ENCODE measurements at places on chromosomes 13 and 19. TPM values are rescaled to one million over a fixed set of nuclear protein-coding genes. Genes with fewer than 3 reads are reported as not detected.

The GSX1 gene
- total RNA-seq: not detected

The KLK11 gene
- total RNA-seq: not detected

The CNFN gene
- total RNA-seq: 0.53 TPM

The ZNF723 gene
- total RNA-seq: not detected

The ISOC2 gene
- total RNA-seq: 34.8 TPM

The DACH1 gene
- not detected for total RNA-seq

The ATP12A gene
- 1.1 TPM for total RNA-seq

The TSSK6 gene
- total RNA-seq: 2.6 TPM

- H3K36me3 ChIP-seq: no peaks in the 10 kb centered on the region
- H3K4me1 ChIP-seq: no peaks in the 10 kb centered on the region
- no peak overlapping the region for H3K4me3 ChIP-seq
- H3K27me3 ChIP-seq: no peaks in the 10 kb centered on the region
- no peak for DNase-seq
Measured at GRCh38 chr13:38998739-38999138, 8.1 kb upstream of the STOML3 start.

DNA sequence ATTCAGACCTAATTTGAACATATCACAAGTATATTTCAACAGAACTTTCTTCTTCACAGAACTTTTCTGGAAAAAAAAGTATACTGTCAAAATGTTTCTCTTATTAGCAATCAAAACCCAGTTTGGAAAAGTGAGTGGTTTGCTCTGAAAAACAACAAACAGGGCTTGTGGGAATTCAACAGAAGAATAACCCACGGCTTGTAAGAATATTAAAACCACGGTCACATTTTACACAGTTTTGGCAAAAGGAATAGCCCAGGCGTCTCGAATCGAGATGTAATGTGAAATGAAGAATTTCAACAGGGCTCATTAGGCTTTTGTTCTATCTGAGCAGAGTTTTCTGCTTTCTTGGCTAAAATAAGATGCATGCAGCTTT lies 70.7 kb downstream of the COL4A2 start:
- H3K27ac ChIP-seq: no peak overlapping the region
- no peak overlapping the region for H3K4me3 ChIP-seq
- H3K4me1 ChIP-seq: peaks cover 6% of the 10 kb centered on the region
- peaks cover 16% of the 10 kb centered on the region for H3K27me3 ChIP-seq

DNA sequence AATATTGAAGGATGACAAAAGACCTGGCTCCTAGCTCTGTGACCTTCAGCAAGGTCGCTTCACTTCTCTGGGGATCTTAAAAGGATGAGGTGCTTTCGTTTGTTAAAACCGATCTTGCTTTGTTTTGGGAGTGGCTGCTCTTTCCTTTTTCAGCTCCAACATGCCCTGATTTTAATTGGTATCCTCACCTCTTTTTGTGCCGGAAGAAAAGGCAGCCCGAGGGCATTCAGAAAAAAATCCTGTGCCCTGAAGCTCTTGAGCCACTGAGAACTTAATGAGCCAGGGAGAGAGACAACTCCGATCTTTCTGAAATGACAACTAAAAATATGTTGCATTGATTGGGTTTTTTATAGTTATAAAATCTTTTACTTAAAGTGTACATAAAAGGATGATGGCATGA lies 19.4 kb downstream of the CLDN10 start:
- no peak for DNase-seq
- H3K27me3 ChIP-seq: no peaks in the 10 kb centered on the region
- H3K4me1 ChIP-seq: no peaks in the 10 kb centered on the region
- H3K27ac ChIP-seq: no peak overlapping the region

GRCh38 chr13:93689333-93689732 lies 462.7 kb downstream of the GPC6 start:
- no peak for DNase-seq
- no peaks in the 10 kb centered on the region for H3K4me1 ChIP-seq
- no peaks in the 10 kb centered on the region for H3K27me3 ChIP-seq
- H3K36me3 ChIP-seq: no peaks in the 10 kb centered on the region

DNA sequence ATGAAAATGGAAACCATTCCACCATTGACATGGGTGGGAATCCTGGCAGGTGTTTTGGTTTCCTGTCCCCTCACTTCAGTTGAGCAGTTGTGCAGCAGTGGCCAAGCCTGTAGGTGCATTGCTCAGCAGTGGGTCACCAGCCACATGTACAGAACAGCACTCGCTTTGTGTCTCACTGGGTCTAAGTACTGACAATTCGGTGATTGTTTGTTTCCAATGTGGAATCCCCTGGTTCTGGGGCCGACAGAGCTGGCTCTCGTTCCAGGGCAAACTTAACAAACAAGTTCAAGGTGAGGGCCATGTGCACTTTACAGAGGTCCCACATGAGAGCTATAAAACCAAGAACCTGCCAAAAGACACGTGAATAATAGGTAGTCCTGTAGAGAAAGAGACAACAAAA lies 54.1 kb upstream of the SPATA13 start:
- H3K4me3 ChIP-seq: no peak overlapping the region
- H3K27me3 ChIP-seq: peaks cover 40% of the 10 kb centered on the region
- DNase-seq: no peak
- H3K36me3 ChIP-seq: no peaks in the 10 kb centered on the region
- no peak overlapping the region for H3K27ac ChIP-seq

DNA sequence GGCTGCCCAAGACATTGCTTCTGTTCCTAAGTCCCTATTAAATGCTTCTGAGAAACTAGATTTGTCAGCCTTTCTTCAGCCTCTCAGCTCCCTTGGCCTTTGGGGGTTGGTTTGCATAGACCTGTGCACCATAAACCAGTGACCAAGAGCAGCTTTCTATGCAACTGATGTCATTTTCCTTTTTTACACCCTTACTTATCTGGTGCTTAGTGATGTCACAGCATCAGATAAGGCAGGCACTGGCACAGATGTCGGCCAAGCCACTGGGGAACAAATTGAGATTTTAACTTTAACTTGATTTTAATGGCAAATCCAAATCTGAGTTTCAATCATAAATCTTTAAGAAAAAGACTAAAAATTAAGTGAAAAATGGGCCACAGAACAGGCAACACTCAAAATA lies 59.8 kb downstream of the RUBCNL start:
- no peaks in the 10 kb centered on the region for H3K36me3 ChIP-seq
- H3K4me3 ChIP-seq: no peak overlapping the region
- H3K4me1 ChIP-seq: peaks cover 41% of the 10 kb centered on the region
- H3K27ac ChIP-seq: no peak overlapping the region
- peaks cover 4% of the 10 kb centered on the region for H3K27me3 ChIP-seq

DNA sequence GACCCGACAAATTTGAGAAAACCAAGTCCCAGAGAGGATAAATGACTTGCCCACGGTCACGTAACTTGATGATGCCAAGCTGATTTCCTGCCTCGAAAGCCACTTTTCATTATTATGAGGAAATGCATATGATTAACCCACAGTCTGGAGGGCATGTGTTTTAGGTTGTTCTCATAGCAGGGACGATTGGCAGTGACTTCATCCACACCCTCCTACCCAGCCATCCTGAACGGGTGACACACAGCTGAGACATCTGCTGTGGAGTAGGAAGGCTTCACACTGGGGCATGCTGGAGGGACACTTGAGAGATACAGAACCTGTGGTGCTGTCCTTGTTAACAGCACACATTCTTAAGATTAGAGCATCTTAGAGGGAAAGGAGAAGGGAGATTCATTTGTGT lies 65.4 kb upstream of the WDFY2 start:
- H3K4me3 ChIP-seq: no peak overlapping the region
- DNase-seq: no peak
- H3K4me1 ChIP-seq: peaks cover 27% of the 10 kb centered on the region
- no peaks in the 10 kb centered on the region for H3K27me3 ChIP-seq
- H3K27ac ChIP-seq: no peak overlapping the region

DNA sequence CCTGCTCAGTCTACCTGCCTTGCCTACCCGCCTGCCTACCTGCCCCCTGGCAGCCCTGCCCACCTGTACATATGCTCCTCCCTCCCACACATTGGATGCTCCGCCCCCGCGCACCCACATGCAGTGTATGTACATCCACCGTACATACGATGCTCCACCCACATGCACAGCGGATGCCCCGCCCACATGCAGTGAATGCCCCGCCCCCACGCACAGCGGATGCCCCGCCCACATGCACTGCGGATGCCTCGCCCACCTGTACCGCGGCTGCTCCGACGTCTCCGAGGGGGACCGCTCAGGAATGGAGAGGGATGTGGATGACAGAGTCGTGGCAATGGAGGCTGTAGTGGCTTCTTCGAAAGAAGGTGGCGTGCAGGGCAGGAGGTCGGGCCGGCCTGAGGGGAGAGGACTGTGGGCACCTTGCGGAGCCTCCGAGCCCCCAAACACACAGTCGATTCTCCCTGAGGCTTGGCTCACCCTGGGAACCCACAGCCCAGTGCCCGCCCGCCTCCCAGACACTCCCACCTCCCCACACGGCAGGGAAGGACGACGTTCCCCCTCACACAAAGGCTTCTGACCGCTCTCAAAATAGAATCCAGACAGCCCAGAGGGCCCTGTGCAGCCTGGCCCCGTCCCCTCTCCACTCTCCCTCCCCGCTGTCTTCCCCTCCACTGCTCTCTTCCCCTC lies 16.5 kb upstream of the CACTIN start:
- no peak overlapping the region for H3K27ac ChIP-seq
- DNase-seq: no peak
- H3K4me1 ChIP-seq: no peaks in the 10 kb centered on the region
- H3K27me3 ChIP-seq: no peaks in the 10 kb centered on the region
- H3K36me3 ChIP-seq: no peaks in the 10 kb centered on the region
- no peak overlapping the region for H3K4me3 ChIP-seq

- no peak overlapping the region for H3K27ac ChIP-seq
- peaks cover 5% of the 10 kb centered on the region for H3K27me3 ChIP-seq
- no peaks in the 10 kb centered on the region for H3K36me3 ChIP-seq
- H3K4me3 ChIP-seq: no peak overlapping the region
- H3K4me1 ChIP-seq: no peaks in the 10 kb centered on the region
Measured at GRCh38 chr13:27381601-27382000, 42.8 kb upstream of the GTF3A start.

GRCh38 chr19:6849876-6850275 lies 37.5 kb upstream of the ADGRE1 start:
- H3K27ac ChIP-seq: no peak overlapping the region
- H3K27me3 ChIP-seq: no peaks in the 10 kb centered on the region
- no peaks in the 10 kb centered on the region for H3K4me1 ChIP-seq
- DNase-seq: no peak
- H3K36me3 ChIP-seq: peaks cover 39% of the 10 kb centered on the region
- no peak overlapping the region for H3K4me3 ChIP-seq

- no peak overlapping the region for H3K4me3 ChIP-seq
- H3K36me3 ChIP-seq: no peaks in the 10 kb centered on the region
- H3K4me1 ChIP-seq: no peaks in the 10 kb centered on the region
- no peak for DNase-seq
- H3K27ac ChIP-seq: no peak overlapping the region
Measured at GRCh38 chr19:32197896-32198882, 147.2 kb upstream of the ZNF507 start.

DNA sequence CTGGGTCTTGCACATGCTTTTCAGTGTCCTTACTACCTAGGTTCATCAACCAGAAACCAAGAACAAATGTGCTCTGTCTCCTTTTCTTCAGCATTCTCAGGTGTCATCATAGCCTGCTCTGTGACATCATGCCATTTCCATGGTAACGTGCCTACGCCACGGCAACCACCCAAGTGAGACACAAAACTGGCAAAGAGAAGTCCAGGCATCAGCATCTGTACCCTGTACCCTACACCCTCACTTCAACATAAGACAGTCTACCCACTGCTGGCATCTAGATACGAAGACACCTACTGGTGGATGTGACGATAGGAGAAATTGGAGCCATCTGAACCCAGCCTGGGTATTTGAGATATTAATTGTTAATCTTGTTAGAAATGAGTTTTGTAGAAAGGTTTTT lies 13.3 kb downstream of the ZC3H4 start:
- peak overlapping the region; percentile 48 for H3K27ac ChIP-seq
- peaks cover 43% of the 10 kb centered on the region for H3K36me3 ChIP-seq
- DNase-seq: no peak
- H3K27me3 ChIP-seq: no peaks in the 10 kb centered on the region

- H3K27ac ChIP-seq: no peak overlapping the region
- H3K4me3 ChIP-seq: no peak overlapping the region
- no peak for DNase-seq
- no peaks in the 10 kb centered on the region for H3K27me3 ChIP-seq
Measured at GRCh38 chr13:111926501-111927180, 140.3 kb upstream of the SOX1 start.

GRCh38 chr13:48801255-48801654 lies 147.5 kb downstream of the CYSLTR2 start:
- peaks cover 4% of the 10 kb centered on the region for H3K36me3 ChIP-seq
- H3K4me3 ChIP-seq: no peak overlapping the region
- no peak overlapping the region for H3K27ac ChIP-seq
- H3K4me1 ChIP-seq: peaks cover 21% of the 10 kb centered on the region

DNA sequence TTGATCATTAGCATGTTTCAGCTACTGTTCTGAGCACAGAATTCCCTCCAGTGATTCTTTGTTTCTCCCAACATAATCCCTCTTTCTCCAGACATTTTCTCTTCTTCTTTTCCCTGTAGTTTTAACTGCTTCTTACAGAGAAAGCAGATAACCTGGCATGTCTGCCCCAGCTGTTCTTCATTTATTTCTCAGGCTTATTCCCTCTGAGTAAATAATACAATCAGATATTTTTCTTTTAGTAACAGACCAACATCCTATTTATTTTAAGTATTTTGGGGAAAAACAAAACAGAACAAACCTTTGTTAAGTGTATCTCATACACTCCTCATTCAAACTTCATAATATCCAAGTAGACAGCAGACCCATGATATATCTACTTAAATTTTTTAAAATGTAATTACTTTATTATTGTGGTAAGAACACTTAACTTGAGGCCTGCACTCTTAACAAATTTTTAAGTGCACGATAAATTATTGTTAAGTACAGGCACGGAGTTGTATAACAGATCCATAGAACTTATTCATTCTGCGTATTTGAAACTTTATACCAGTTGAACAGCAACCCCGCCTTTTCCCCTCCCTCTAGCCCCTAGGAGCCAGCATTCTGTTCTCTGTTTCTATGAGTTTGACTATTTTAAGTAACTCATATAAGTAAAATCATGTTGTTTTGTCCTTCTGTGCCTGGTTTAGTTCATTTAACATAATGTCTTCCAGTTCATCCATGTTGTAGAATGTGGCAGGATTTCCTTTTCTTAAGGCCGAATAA lies 540.0 kb downstream of the LMO7 start:
- H3K27ac ChIP-seq: no peak overlapping the region
- no peaks in the 10 kb centered on the region for H3K27me3 ChIP-seq
- no peaks in the 10 kb centered on the region for H3K36me3 ChIP-seq
- no peaks in the 10 kb centered on the region for H3K4me1 ChIP-seq

Measured in activated T-helper 2 cell treated with anti-CD3 and anti-CD28 coated beads, Interferon-gamma antibody, Interleukin-2, Interleukin-4, amounts not matched to agents 10 μg/mL and 5 μg/mL and 100 μg/mL, durations not matched to agents 14 hours and 24 hours and 36 hours (primary cell).